ENCODE measurements at places on chromosomes 7 and 10.

DNA sequence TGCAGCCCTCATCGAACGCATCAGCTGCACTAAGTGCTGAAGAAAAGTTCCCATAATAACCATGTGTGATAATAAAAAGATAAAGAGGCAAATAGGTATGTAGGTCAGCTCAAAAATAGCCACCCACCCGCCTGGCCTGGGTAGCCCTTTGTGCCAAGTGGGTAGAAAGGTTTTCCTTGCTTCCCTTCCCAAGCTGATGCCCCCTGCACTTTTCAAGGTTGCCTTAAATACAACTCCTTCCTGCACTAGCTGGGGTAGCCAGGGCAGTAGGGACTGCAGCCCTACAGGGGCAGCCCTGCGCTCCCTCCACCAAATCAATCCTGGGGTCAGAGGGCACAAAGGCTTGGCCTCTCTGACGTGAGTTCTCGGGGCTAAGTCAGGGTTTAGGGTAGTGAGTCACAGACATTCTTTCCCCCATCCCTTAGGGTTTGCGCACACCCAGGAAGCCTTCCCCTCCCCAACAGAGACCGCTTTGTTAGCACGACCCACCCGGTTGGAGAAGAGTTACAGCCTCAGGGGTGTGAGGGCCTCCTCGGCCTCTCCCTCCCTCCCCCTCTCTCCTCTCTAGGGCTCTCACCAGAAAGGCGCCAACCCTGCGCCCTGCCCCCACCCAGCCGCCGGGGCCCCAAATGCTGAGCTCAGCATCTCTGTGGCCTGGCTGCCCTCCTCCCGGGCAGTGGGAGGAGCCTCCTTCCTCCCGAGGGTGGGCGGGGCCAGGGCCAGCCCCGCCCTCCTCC, 13.3 kb upstream of the DDIT4 start:
- DNase-seq = peak; percentile 13

- no peak for DNase-seq
Measured at GRCh38 chr7:100968031-100968430, 1.3 kb upstream of the MUC12 start.

DNA sequence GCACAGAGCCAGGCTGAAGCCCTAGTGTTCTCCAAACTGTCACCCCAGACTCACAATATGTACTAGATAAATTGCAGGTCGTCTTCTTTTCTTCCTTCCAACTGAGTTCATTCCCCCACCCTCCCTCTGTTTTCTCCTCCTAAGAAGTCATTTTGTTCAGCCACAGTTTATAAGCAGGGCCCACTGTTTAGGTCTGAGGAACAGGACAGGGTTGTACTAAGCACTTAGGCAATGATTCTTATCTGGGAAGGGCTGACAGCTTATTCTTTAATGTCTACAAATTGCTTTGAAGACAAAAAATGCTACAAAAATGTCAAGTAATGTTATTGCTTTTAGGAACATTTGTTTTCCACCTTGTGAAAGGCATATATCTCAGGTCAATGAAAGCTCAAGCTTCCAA, 59.1 kb downstream of the CDC123 start:
- DNase-seq = no peak

DNA sequence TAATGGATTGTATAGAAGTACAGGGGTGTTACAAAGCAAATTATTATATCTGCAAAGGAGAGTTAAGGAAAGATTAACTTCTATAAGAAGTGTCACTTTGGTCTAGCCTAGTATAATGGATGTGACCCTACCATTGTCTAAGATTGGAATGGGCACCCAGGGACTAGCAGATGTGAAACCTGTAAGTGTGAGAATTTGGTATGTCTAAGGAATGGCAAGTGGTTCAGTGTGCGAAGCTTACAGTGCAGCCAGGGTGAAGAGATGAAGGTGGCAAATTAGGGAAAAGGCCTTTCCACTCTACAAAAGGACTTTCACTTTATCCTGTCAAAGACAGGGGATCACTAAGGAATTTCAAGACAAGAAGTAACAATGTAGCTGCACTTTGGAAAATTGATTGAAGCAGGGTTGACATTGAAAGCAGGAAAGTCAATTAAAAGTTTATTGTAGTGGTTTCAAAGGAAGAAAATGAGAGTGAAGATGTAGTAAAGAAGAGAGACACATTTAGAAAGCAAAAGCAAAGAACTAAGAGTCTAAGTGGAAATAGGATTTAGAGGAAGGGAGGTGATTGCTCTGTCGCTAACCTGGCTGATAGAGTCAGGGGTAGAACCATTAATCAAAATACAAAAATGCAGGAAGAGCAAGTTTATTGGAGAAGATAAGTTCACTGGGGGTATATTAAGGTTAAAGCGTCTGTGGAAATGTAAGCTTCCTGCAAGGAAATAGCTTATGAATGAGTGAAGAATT, 47.4 kb downstream of the KCND2 start:
- DNase-seq = no peak

DNA sequence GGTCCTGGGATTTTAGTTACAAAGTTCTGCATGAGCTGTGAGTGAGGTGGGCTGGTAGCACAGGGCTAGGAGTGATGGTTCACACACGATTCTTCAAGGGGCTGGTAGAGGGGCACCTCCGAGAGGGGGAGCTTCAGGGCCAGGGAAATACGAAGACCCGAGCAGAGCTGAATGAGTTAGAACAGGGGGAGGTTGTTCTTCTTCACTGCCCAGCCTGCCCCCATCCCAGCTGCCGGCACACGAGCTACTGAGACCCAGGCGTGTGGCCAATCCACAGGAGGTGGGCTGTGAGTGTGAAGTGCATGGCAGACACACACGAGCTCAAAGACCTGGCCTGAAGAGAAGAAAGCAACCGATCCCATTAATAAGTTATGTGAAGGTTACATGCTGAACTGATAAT, 256.2 kb upstream of the ZNF32 start:
- no peak for DNase-seq

All from NCI-H526 (cell line).